IMR-90 (cell line): ENCODE measurements at places on chromosomes 4 and X. TPM values are rescaled to one million over a fixed set of nuclear protein-coding genes. Genes with fewer than 3 reads are reported as not detected.

Gene RHOXF2
- not detected in 2 replicates for total RNA-seq

DNA sequence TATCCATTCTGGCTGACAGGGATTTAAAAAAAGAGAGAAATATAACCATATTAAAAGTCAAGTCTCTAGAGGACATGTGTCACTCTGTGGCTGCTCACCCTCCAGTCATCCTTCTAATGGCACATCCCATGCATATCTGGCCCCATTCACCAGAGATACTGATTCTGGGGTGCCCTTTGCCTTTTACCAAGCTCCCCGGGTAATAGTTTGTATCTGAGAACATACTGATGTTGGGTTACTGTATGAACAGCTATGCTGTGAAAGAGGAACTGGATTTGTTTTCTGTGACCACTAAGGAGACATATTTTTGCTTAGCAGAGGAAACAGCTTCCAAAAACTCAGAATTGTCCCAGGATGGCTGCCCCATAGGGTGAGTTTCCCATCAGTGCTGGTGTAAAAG lies 56.0 kb downstream of the SAT1 start:
- DNase-seq: no peak
- H3K36me3 ChIP-seq: no peaks in the 10 kb centered on the region
- H3K4me3 ChIP-seq: no peak overlapping the region

DNA sequence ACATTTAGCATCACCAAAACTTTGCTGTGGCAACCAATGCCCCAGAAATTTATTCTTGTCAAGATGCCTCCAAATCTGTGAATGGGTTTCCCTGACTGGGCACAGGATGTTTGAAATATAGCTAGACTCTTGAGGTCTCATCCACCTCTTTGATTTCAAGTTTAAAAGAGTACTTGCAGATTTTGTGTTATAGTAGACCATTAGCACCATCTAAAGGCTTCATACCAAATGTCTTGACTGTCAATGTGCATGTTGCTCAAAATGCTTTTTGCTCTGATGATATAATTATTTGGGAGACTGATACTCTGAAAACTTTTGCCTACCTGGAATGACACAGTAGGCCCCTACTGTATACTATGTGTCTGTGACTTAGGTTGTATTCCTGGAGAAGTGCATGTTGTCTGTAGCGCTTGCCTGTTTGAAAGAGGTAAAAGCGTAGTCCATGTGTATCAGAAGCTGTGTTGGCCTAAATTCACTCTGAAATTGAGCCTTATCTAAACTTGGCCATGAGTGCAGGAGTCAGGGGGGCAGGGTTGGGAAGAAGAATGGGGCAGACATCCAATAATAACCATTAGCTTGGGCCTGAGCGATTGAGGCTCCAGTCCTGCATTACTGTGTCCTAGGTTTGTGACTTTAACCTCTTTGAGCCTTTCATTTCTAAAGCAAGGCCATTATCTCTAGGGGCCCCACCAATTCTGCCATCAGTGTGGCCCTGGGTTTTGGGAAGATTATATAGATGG lies 33.8 kb downstream of the NDP start:
- H3K27me3 ChIP-seq: peaks cover 3% of the 10 kb centered on the region
- no peaks in the 10 kb centered on the region for H3K4me1 ChIP-seq
- H3K36me3 ChIP-seq: no peaks in the 10 kb centered on the region

Gene WAS
- total RNA-seq: not detected in 2 replicates

DNA sequence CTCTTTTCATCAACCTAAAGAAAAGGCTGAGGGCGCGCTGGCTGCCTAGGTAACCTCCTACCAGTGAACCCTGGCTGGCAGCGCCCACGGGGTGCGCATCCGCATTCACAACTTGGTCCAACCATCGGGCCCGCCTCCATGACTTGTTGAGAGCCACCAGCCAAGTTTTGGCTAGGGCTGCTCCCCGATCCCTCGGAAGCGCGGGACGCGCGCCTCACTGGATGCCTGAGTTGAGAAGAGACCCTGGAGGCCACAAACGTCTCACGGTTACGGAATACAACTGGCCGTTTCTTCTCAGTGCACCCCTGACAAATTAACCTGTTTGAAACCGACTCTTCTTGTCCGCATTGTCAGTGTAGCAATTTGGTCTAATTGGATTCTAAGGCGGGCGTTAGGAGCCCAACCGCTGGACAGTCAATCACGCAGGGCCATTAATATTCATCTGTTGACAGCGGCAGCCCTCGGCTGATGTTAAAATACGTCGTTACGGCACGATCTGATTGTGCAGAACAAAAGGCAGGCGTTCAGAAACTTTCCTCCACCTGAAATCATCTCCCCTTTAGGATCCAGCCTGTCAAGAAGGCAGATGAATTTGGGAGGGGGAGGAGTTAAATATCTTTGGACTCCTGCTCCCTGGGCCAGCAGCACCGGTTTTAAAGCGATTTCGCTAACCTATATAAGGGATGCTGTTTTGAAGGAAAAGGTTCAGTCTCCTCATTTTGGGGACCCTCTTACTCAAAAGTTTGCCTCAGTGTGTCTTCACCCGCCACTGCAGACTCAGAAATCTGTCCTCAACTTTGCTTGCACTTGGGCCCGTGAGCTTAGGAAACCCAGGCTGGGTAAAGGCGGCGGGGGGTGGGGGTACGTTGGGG lies 1.2 kb downstream of the GPC3 start:
- peaks cover 6% of the 10 kb centered on the region; the same call in 1 of the 2 replicates for H3K27me3 ChIP-seq
- no peak overlapping the region for H3K4me3 ChIP-seq
- no peak overlapping the region for H3K27ac ChIP-seq
- H3K36me3 ChIP-seq: no peaks in the 10 kb centered on the region
- no peaks in the 10 kb centered on the region for H3K4me1 ChIP-seq

- no peak overlapping the region for H3K4me3 ChIP-seq
- no peaks in the 10 kb centered on the region for H3K27me3 ChIP-seq
- H3K27ac ChIP-seq: no peak overlapping the region
- H3K36me3 ChIP-seq: no peaks in the 10 kb centered on the region
Observed at GRCh38 chrX:125439194-125439849, 119.7 kb downstream of the TEX13C start.

DNA sequence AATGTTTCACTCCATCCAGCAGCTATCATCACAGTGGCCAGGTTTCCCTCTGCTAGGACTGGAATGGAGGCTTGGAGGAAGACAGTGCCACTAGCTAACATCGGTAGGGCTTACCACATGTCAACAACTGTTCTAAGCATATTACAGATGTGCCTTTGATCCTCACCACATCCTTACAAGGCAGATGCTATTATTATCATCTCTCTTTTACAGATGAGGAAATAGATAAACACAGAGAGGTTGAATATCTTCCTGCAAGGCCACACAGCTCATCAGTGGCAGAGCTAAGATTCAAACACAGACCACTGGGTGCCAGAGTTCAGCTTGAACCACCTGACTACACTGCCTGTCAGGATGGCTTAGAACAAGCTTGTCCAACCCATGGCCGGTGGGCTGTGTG lies 47.4 kb downstream of the MAMLD1 start:
- no peak overlapping the region for H3K4me3 ChIP-seq
- no peaks in the 10 kb centered on the region for H3K27me3 ChIP-seq
- no peak for DNase-seq
- no peaks in the 10 kb centered on the region; the same call in 1 of the 2 replicates for H3K36me3 ChIP-seq
- H3K27ac ChIP-seq: no peak overlapping the region

DNA sequence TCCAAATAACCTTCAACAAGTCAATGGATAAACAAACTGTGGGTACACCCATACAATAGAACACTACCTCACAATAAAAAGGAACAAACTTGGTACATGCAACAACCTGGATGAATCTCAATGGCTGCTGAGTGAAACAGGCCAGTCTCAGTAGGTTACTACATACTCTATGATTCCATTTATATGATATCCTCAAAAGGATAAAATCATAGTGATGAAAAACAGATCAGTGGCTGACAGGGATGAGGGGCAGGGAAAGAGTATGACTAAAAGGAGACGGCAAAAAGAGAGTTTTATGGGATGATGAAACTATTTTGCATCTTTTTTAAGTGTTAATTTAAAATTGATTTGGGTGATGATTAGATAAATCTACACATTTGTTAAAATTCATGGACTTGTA lies 15.9 kb downstream of the KLHL8 start:
- peaks cover 2% of the 10 kb centered on the region; the same call in 1 of the 2 replicates for H3K4me1 ChIP-seq
- H3K36me3 ChIP-seq: no peaks in the 10 kb centered on the region
- no peaks in the 10 kb centered on the region for H3K27me3 ChIP-seq
- DNase-seq: no peak
- no peak overlapping the region for H3K4me3 ChIP-seq

- H3K27ac ChIP-seq: no peak overlapping the region
- DNase-seq: no peak
- H3K36me3 ChIP-seq: no peaks in the 10 kb centered on the region
- no peak overlapping the region for H3K4me3 ChIP-seq
Observed at GRCh38 chrX:139077281-139078250, 366.0 kb upstream of the FGF13 start.

- H3K27me3 ChIP-seq: peaks cover 8% of the 10 kb centered on the region
- H3K27ac ChIP-seq: peak overlapping the region; percentile 48; the same call in 1 of the 2 replicates
- H3K36me3 ChIP-seq: no peaks in the 10 kb centered on the region
- peaks cover 7% of the 10 kb centered on the region for H3K4me1 ChIP-seq
- DNase-seq: no peak
Observed at GRCh38 chr4:56787380-56787779, 34.1 kb downstream of the SPINK2 start.

DNA sequence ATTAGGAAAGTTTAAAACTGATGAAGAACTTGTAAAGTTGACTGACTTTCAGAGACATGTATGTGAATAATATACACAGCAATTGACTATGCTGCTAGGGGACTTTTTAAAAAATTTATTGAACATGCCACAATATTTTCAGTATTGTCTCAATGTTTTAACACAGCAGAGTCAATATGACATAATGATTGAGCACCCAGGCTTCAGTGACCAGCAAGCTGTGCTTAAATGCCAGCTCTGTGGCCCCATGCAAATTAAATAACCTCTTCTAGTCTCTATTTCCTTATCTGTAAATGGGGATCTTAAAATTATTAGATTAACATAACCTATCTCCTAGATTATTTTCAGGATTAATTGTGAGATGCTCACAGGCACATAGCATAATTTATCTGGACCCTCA lies 56.8 kb upstream of the TXK start:
- no peak overlapping the region for H3K27ac ChIP-seq
- H3K27me3 ChIP-seq: no peaks in the 10 kb centered on the region; the same call in 1 of the 2 replicates
- H3K4me3 ChIP-seq: no peak overlapping the region
- no peak for DNase-seq
- H3K36me3 ChIP-seq: no peaks in the 10 kb centered on the region

DNA sequence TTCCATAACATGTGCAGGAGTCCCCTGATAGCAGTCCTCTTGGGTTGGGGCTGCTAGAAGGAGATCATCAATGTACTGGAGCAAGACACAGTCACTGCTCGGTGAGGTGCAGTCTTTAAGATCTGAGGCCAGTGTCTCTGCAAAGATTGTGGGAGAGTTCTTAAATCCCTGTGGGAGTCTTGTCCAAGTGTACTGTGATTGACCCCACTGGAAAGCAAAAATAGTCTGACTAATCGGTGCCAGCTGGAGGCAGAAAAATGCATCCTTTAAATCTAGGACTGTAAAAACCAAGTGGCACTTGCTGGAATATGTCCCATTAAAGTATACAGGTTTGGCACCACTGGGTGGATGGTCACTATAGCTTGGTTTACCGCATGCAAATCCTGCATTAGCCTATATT lies 31.1 kb downstream of the SULT1E1 start:
- no peaks in the 10 kb centered on the region for H3K27me3 ChIP-seq
- H3K36me3 ChIP-seq: no peaks in the 10 kb centered on the region
- H3K27ac ChIP-seq: no peak overlapping the region
- H3K4me1 ChIP-seq: no peaks in the 10 kb centered on the region

Gene XAGE2
- not detected in 2 replicates for total RNA-seq

Gene IL9R
- not detected in 2 replicates for total RNA-seq

DNA sequence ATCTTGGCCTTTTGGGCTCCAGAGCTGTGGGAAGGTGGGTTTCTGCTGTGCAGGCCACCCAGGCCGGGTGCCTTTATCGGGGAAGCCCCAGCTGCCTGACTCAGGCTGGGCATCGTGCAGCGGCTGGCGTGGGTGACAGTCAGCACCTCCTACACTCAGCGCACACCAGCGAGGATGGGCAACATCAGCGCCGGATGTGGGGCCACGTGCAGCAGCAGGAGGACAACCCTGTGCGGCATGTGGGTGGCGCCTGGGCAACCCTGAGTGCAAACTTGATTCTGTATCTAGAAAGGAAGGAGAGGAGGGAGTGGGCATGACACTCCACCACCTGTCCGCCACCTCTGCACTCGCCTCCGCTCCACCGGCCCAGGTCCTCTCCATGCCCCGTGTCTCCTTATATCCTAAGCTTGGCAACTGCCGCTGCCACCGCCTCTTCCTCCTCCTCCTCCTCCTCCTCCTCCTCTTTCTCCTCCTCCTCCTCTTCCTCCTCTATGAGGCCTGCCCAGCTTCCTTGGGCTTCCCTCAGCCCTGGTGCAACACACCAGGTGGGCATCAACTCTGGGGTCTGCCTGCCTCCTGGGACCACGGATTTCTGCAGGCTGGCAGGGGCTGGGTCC lies 107.4 kb upstream of the AFAP1 start:
- H3K27me3 ChIP-seq: peaks cover 69% of the 10 kb centered on the region
- H3K27ac ChIP-seq: no peak overlapping the region
- no peaks in the 10 kb centered on the region for H3K4me1 ChIP-seq
- no peaks in the 10 kb centered on the region for H3K36me3 ChIP-seq
- DNase-seq: no peak

DNA sequence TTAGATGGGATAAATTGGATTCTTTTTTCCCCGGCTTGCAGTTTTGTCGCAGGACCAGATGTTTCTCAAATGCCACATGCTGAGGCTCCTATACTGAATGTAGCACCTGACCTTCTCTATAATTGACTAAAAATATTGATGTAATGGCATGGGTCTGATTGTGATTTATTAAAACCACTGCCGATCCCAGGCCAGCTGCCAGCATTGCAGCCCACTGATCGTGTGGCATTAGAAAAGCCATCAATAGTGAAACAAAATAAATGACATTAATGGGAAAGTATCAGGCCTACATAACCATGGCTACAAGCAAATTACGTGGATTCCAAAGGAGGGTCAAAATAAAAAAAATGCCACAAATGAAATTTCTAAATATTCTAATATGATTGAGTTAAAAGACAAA lies 98.7 kb downstream of the MAB21L2 start:
- no peaks in the 10 kb centered on the region for H3K27me3 ChIP-seq
- no peaks in the 10 kb centered on the region for H3K4me1 ChIP-seq
- no peaks in the 10 kb centered on the region for H3K36me3 ChIP-seq
- H3K27ac ChIP-seq: no peak overlapping the region

DNA sequence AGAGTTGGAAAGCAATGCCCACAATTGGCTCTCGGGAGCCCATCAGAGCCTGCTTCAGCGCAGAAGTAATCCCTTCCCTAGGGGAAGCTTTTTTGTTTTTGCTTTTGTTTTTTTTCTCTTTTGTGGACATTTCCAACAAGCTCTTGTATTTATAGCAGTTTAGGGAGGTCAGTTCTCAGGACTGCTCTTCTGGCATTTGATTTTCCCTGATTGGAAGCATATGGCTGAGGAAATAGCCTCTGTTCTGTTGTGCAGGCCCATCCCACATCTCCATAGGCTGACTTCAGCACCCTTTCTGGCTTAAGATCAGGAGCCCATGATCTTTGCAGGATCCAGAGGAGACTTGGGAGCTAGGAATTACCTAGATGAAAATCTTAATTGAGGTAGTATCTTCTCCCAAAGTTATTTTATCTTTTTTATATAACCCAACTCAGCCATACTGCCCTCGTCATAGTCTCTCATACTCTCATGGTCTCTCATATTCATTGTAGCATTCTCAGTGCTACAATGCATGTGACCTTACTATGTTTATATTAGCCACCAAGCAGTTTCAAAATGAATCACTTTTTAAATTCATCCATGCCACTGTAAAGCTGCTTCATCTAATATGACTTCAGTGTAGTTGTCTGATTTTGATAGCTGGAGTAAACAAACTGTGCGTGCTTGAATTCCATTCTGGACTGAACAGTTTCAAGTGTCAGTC lies 16.7 kb downstream of the PAGE4 start:
- H3K27ac ChIP-seq: no peak overlapping the region
- H3K4me1 ChIP-seq: no peaks in the 10 kb centered on the region
- peaks cover 4% of the 10 kb centered on the region; the same call in 1 of the 2 replicates for H3K27me3 ChIP-seq
- no peaks in the 10 kb centered on the region for H3K36me3 ChIP-seq
- no peak for DNase-seq
